ENCODE measurements at places on chromosomes 1 and 21.

GRCh38 chr1:35442734-35443133 is 114.5 kb downstream of the KIAA0319L start:
- DNase-seq: no peak

DNA sequence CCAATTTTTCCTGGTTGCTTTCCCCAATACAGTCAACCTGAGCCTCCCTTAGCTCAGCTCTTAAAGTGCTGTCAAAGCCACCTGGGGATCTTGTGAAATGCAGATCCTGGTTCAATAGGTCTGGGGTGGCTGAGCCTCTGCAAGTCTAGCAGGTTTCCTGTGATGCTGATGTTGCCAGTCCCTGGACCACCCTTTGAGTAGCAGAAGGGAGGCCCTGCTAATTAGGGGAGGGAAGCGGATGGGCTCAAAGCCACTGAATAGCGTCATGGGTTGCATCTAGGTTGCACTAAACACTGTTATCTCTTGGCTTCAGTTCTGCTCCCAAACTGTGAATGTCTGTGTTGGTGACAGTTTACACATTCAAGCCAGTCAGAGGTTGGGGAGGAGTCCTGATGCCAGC is 127.2 kb downstream of the KAZN start:
- no peak for DNase-seq

- DNase-seq: no peak
These were observed 30.7 kb upstream of the IL20 start for GRCh38 chr1:206834711-206835110.

DNA sequence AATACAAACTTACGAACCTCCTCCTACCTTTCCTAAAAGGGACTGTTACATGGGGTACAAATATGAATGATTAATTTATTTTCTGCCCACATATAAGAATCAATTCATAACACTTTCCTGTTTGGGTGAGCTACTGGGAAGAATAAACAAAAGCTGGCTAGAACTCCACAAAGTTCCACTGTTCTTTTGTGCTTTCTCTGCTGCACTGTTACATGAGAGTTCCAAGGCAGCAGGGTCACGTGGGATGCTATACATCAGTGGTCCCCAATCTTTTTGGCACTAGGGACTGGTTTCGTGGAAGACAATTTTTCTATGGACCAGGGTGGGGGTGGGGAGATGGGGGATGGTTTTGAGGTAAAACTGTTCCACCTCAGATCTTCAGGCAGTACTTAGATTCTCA is 2.2 kb upstream of the ANGPTL7 start:
- no peak for DNase-seq

DNA sequence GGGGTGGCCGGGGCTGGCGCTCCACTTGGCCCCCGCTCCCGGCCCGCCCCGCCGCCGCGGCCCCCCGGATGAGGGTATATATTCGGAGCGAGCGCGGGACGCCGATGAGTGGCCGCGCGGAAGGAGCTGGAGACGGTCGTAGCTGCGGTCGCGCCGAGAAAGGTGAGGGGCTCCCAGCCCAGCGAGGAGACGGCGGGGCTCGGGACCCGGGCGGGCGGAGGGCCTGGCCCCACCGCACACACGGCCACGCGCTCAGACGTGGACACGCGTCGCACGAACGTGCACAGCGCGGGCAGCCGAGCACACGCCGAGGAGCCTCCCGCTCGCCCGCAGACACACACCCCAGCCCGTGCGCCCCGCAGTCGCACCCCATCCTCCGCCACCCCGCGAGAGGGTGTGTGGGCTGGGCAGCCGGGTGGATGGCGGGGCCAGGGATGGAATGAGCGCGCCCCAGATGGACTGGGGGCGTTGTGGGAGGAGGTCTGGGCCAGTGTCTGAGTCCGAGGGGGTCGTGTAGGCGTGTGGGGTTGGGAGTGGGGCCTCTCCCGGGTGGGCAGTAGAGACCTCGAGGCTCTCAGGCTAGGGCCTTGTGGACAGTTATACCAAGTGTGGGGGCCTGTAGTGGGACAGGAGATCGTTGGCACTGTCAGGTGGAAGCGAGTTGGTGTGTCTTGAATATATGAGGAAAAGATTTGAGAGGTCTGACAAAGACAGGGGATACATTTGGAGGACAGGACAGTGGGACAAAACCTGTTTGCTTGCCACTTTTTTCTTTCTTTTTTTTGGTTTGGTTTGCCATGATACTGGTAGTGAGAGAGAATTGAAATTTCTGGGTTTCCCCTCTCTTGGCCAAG is at the start of gene UAP1:
Gene UAP1 (plus strand): TSS at position 107 of the 854 bp plus-strand sequence. CDS start 4,347 bp downstream, outside the sequence.
- DNase-seq: no peak

GRCh38 chr1:23193391-23194118 is 23.7 kb downstream of the HTR1D start:
- DNase-seq: no peak

GRCh38 chr1:113929750-113930498 is 800 bp downstream of the HIPK1 start:
- DNase-seq: peak; percentile 50

DNA sequence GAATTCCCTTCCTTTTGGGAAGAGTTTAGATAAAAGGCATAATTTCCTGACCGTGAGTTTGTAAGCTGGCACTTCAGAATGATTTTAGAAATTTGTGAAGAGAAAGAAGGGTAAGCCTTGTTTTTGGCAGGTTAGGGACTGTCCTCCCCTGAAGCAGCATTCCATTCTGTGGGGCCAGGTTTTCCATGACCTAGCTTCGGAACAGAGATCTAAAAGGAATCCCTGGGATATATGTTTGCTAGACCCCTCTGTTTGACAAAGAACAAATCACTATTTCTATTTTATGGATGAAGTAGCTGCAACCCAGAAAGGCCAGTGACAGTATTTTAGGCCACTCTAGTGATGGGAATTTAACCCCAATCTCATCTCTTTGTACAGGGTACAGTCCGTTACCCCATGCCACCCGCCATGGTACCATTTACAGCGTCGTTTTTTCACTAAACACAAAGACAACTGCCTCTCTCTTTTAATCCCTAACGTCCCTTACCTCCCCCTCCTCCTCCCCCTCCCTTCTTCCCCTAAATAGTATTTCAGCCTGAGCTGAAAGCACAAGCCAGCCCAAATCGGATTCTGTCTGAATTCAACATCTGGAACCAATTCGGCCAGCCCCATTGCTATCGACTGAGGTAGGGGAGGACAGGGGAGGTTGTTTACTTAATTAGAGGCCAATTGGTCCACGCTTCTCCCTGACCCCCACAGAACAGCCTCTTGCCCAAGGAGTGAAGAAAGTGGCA is 23.4 kb upstream of the IKBKE start:
- DNase-seq: no peak

GRCh38 chr1:168794057-168794456 is 65.1 kb upstream of the DPT start:
- DNase-seq: no peak

GRCh38 chr1:94606471-94606870 is 64.9 kb upstream of the F3 start:
- DNase-seq: no peak

- DNase-seq: no peak
These were observed 178.0 kb downstream of the CAMTA1 start for GRCh38 chr1:6962996-6963911.

DNA sequence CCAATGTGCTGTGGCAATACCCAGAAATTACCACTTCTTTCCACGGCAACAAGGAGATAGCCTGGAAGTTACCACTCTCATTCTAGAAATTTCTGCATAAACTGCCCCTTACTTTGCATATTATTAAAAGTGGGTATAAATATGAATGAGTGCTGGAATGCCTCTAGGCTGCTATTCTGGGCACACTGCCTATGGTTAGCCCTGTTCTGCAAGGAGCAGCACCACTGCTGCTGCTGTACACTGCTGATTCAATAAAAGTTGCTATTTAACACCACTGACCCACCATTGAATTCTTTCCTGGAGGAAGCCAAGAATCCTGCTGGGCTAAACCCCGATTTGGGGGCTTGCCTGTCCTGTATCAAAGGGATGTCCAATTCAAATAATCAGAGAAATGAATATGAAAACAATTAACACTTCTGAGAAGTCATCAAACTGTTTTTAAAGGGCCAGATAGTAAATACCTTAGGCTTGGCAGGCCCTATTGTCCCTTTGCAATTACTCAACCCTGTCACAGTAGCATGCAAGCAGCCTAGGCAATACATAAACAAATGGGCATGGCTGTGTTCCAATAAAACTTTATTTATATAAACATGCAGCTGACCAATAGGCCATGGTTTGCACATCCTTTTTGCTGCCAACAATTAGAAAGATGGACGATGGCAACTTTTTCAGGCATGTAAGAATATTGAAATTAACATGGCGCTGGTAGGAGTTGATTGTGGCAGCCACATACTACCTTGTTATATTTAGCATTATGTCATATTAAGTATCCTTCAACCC is 369.4 kb upstream of the B3GALT2 start:
- no peak for DNase-seq

Data from activated CD8-positive, alpha-beta memory T cell treated with anti-CD3 and anti-CD28 coated beads for 1 hour (primary cell).